ENCODE measurements at places on chromosomes 4 and X.

DNA sequence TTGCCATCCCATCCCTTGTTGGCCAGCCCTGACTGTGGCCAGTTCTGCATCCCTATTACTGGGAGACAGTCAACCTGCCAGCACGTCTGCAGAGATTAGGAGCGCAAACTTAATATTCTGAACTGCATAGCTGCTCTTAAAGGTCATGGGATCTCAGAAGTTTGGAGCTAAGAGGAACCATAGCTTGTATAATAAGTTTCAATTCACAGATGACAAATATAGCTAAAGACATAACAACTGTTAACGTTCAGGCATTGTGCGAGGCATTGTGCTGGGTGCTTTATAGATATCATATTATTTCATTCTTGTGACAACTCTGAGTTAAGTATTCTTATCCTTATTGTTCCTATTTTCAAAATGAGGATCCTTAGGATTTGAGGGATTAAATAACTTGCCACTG, 3.7 kb downstream of the SCARB2 start:
- no peak overlapping the region for H3K27ac ChIP-seq
- no peak for DNase-seq
- H3K36me3 ChIP-seq: no peaks in the 10 kb centered on the region
- peaks cover 5% of the 10 kb centered on the region for H3K4me1 ChIP-seq
- H3K4me3 ChIP-seq: no peak overlapping the region

- H3K27ac ChIP-seq: no peak overlapping the region
- no peaks in the 10 kb centered on the region for H3K4me1 ChIP-seq
- H3K36me3 ChIP-seq: no peaks in the 10 kb centered on the region
- H3K27me3 ChIP-seq: peaks cover 1% of the 10 kb centered on the region
These were observed 1783.4 kb upstream of the AGA start for GRCh38 chr4:179225594-179225993.

DNA sequence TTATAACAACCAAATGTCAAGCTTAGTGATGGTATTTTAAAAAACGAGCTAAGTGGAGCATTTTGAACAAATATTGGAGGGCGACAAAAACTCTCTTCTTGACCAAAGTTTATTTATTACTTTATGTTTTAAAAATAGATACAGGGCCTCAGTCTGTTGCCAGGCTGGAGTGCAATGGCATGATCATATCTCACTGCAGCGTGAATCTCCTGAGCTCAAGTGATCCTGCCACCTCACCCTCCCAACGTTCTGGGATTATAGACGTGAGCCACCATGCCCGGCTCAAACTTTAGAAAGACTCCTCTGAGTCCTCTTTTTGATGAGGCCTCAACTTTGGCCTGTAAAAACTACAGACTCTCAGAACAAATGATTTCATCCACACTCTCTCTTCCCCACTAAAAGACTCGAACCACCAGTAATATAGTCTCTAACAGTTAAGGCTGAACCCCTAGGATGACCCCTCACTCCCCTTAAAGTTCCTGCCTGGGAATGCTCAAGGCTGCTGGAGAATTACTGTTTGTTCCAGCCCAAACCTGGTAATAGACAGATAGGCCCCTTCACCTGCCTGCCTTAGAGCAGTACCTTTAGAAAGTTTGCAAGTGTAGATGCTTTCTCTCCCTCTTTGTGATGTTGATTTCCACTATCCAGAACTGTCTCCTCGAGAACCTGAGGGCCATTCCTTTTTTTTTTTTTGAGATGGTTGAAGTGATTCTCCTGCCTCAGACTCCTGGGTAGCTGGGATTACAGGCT, 55.3 kb upstream of the HPSE start:
- H3K36me3 ChIP-seq: no peaks in the 10 kb centered on the region
- no peak for DNase-seq
- H3K27ac ChIP-seq: no peak overlapping the region
- no peak overlapping the region for H3K4me3 ChIP-seq
- peaks cover 34% of the 10 kb centered on the region for H3K27me3 ChIP-seq
- peaks cover 13% of the 10 kb centered on the region for H3K4me1 ChIP-seq

- H3K4me3 ChIP-seq: peak overlapping the region; percentile 82
- no peak for DNase-seq
- no peak overlapping the region for H3K27ac ChIP-seq
- peaks cover 3% of the 10 kb centered on the region for H3K4me1 ChIP-seq
- H3K27me3 ChIP-seq: no peaks in the 10 kb centered on the region
These were observed 704 bp upstream of the SEPSECS start for GRCh38 chr4:25160714-25161592.

DNA sequence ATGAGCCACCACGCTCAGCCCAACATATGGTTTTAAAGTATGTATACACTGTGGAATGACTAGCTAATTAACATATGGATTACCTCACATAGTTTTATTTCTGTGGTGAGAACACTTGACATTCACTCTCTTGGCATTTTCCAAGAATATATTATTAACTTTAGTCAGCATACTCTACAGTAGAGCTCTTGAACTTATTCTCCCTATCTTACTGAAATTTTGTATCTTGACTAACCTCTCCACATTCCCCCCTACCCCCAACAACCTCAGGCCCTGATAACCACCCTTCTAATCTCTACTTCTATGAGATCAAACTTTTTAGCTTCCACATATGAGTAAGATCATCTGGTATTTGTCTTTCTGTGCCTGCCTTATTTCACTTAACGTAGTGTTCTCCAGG, 38.6 kb upstream of the AGA start:
- H3K27me3 ChIP-seq: no peaks in the 10 kb centered on the region
- no peaks in the 10 kb centered on the region for H3K4me1 ChIP-seq
- H3K36me3 ChIP-seq: no peaks in the 10 kb centered on the region
- H3K27ac ChIP-seq: no peak overlapping the region
- H3K4me3 ChIP-seq: no peak overlapping the region

DNA sequence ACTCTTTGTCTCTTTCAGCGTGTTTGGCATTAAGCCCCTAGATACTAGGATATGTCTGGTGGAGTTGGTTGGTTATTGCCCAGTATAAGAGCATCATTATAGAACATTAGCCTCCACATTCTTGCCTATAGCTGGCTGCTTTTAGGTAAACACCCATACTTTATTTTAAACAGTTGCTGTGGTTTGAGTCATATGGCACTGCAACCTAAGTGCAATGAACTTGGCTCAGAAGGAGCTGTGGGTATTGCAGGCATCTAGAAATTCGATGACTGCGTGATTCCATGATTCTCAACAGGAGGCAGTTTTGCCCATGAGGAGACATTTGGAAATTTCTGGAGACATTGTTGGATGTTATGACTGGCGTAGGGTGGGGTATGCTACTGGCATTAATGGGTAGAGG, 49.5 kb downstream of the DCLK2 start:
- H3K27ac ChIP-seq: no peak overlapping the region
- no peaks in the 10 kb centered on the region for H3K4me1 ChIP-seq
- H3K36me3 ChIP-seq: no peaks in the 10 kb centered on the region
- DNase-seq: no peak

GRCh38 chr4:4782969-4783368, 76.5 kb upstream of the MSX1 start:
- DNase-seq: no peak
- no peak overlapping the region for H3K4me3 ChIP-seq
- H3K4me1 ChIP-seq: no peaks in the 10 kb centered on the region
- no peaks in the 10 kb centered on the region for H3K36me3 ChIP-seq
- H3K27ac ChIP-seq: no peak overlapping the region
- peaks cover 2% of the 10 kb centered on the region for H3K27me3 ChIP-seq

GRCh38 chr4:31408121-31408520, 688.0 kb downstream of the PCDH7 start:
- H3K4me1 ChIP-seq: no peaks in the 10 kb centered on the region
- no peak for DNase-seq
- H3K27me3 ChIP-seq: peaks cover 1% of the 10 kb centered on the region
- H3K4me3 ChIP-seq: no peak overlapping the region
